ENCODE measurements at places on chromosomes 1 and 21.

- DNase-seq = peak; percentile 32
Observed at GRCh38 chr1:221743416-221744208, 1.7 kb upstream of the DUSP10 start.

DNA sequence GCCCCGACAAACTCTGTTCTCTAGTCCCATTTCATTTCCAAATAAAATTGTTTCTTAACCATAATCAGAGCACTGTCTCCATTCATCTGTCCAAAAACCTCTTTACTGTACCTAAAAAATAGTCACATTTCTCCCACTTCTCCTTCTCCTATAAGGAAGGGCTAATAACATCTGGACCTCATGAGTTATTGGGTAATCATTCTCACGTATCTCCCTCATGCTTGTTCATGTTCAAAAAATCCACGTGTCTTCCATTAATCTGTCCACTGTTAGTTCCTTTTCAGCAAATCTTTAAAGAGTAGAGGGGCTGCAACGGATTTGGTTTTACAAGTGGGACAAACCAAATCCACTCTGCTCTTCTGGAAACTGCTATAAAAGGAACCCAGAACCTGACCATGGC is 1418.8 kb downstream of the MRPL39 start:
- no peak for DNase-seq

- no peak for DNase-seq
Observed at GRCh38 chr21:36929622-36930021, 36.8 kb downstream of the HLCS start.

DNA sequence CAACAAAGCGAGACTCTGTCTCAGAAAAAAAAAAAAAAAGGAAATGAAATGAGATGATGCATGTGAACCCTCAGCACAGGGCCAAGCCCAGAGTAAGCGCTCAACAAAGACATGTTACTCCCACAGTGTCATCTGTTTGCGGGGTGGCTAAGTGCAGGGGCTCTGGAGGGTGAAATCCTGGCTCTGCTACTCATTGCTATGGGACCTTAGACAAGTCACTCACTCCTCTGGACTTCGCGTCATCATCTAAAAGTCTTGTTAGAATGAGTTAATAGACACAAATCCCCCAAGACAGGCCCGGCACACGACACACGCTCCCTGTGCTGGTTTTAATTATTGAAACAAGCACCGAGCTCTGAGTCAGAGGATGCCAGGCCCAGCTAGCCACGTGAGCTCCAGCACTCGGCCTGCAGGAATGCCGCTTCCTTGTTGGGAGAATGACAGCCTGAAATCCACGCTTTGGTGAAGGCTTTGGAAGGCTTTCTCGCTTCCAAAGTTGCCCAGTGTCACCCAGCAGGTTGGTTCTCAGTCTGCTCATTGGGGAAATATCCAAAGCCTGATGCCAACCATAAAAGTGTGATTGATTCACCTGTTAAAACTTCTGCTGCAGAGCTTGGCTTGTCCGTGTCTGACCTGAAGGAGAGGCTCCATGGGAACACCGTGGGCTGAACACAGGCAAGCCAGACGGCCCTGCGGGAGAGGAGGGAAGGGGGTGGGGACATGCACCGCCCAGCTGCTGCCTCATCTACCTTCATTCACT is 36.7 kb upstream of the TARDBP start:
- no peak for DNase-seq

GRCh38 chr1:227191607-227192006 is 126.7 kb downstream of the CDC42BPA start:
- no peak for DNase-seq

DNA sequence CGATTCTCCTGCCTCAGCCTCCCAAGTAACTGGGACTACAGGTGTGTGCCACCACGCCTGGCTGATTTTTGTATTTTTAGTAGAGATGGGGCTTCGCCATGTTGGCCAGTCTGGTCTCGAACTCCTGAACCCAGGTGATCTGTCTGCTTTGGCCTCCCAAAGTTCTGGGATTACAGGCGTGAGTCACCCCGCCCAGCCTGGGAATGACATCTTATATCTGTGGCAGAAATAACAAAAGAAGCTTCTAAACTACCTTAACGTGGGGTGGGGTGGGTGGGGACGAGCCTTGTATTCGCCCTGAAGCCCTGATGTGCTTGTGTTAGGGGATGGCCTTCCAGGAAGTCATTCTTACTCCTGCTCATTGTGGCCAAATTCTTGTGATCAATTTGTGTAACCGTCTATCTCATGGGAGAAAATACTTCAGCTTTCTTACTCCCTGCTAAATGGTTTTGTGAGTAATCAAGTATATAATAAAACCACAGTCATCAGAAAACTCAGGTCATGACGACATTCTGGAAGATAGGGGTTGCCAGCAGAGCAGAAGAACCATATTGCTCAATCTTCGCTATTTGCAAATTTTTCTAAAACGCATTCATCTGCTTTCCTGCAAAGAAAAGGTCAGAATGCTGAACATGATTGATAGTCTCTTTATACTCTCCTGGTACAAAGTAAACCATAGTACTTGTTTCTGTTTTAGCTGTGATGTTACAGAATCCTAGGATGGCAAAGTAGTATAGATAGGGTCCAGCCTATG is 63.2 kb downstream of the DIRAS3 start:
- DNase-seq = no peak

GRCh38 chr1:186950547-186950946 is 121.8 kb downstream of the PLA2G4A start:
- no peak for DNase-seq

DNA sequence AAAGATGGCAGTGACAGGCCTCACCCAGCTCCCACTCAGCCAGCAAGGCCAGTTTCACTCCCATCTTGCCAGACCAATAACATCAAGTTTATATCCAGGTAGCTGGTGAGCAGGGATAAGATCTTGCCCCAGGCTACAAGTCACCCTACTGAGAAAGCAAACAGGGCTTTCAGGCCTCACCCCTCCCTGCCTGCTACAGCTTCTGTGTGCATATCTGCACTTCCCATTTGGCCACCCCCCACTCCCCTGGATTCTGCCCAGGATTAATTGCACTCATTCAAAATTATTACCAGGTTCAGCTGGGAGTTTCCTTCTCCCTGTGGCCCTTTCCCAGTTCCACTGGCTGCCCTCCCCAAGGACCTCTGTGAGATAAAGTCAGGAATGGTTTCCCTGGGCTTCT is 352.1 kb downstream of the TBX15 start:
- no peak for DNase-seq

- DNase-seq = no peak
Observed at GRCh38 chr1:8939000-8939265, 6.7 kb upstream of the CA6 start.

- DNase-seq = peak; percentile 8
Observed at GRCh38 chr1:23020706-23021405, 1.6 kb downstream of the KDM1A start.

GRCh38 chr1:159943278-159943640 is 2.2 kb downstream of the IGSF9 start:
- no peak for DNase-seq

DNA sequence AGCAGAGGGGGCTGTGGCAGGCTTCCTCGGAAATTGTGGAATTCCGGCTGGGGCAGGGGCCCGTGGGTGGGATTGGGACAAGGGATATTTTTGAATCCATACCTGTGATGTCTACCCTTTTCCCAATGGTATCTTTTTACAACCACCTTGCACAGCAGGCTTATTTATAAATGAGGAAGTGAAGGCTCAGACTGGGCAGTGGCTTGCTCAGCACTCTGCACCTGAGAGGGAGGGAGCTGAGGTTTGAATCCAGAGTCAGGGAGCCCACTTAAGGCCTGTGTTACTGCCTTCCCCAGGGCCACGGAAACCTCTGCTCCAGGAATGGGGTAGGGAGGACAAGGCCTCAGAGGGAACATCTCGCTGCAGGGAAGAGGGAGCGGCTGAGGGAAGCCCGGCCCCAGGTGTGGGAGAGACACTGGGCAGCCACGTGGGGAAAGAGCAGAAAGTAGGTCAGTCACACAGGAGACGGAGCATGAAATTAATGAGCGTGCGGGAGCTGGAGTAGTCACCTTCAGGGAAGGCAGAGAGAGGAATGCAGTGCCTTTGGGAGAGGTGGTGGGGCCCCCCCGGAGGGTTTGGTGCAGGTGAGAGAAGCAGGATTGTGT is 35.4 kb upstream of the SCMH1 start:
- peak; percentile 25 for DNase-seq

GRCh38 chr1:170927955-170928840 is 7.1 kb upstream of the MROH9 start:
- DNase-seq = no peak

DNA sequence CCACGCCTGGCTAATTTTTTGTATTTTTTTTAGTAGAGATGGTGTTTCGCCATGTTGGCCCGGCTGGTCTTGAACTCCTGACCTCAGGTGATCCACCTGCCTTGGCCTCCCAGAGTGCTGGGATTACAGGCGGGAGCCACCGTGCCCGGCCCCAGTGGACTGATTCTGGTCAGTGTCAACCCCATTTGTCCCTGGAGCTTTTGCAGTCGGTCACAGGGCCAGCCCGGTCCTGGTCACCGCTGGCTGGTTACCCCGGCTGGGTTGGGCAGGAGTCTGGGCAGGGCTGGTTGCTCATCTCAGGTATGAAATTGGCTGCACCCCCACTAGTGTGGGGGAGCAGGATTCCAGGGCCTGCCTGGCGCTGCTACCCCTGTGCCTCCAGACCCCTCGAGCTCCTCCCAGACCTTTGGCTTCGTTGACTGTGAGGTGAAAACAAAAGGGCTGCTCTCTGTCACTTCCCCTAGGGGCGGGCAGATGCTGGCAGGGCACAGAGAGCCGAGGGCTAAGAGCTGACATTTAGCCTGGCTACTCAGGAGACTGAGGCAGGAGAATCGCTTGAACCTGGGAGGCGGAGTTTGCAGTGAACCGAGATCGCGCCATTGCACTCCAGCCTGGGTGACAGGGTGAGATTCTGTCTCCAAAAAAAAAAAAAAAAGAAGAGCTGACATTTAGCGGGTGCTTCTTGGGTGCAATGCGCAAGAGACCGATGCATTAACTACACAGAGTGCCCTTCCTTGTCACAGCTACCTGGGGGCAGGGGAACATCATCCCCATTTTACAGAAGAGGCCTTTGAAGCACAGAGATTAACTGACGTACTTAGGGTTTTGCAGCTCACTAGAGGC is 10.6 kb downstream of the TNFRSF1B start:
- no peak for DNase-seq

DNA sequence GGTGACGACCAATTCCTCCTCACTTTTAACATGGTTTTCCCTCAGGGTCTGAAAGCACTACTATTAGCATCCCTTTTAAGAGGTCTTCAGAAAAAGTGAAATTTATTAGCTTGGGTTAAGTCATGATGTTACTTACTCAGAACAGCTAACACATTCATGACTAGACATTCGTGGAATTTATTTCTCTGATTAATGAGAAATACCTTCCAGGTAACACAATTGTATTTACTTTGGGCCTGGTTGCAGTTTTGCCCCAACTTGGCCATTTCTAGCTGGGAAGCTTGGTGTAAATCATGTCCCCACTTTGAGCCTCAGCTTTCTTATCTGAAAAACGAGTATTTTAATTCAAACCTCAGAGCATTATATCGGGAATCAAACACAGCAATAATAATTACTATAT is 119.2 kb upstream of the SPATA6 start:
- DNase-seq = no peak

- no peak for DNase-seq
Observed at GRCh38 chr1:234616644-234617043, 6.7 kb upstream of the IRF2BP2 start.

DNA sequence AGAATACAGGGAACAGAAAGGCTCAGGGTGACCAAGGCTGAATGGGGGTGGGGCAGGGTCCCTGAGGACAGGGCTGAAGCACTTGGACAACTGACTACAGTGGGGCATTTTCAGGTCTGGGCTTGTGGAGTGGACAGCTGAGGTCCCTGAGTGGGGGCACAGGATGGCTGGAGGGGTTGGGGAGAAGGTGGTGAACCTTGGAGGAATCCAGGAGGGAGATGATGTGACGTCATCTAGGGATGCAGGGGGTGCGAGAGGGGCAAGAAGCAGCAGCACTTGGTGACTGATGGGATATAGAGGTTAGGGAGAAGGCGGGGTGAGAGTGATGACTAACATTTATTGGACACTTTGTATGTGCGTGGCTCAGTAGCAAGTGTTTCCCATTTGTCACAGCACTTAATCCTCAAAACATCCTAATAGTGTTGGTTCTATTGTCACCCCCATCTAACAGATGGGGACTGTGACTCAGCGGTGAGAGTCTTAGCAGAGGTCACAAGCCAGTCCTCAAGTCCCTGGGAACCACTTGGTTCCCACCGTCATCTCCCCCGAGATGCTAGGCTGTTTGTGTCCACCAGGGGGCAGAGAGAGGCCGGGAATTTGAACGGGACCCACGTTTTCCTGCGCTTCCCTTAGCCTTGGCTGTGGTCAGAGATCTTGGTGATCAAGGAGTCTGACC is 27.9 kb upstream of the BMP8B start:
- no peak for DNase-seq

DNA sequence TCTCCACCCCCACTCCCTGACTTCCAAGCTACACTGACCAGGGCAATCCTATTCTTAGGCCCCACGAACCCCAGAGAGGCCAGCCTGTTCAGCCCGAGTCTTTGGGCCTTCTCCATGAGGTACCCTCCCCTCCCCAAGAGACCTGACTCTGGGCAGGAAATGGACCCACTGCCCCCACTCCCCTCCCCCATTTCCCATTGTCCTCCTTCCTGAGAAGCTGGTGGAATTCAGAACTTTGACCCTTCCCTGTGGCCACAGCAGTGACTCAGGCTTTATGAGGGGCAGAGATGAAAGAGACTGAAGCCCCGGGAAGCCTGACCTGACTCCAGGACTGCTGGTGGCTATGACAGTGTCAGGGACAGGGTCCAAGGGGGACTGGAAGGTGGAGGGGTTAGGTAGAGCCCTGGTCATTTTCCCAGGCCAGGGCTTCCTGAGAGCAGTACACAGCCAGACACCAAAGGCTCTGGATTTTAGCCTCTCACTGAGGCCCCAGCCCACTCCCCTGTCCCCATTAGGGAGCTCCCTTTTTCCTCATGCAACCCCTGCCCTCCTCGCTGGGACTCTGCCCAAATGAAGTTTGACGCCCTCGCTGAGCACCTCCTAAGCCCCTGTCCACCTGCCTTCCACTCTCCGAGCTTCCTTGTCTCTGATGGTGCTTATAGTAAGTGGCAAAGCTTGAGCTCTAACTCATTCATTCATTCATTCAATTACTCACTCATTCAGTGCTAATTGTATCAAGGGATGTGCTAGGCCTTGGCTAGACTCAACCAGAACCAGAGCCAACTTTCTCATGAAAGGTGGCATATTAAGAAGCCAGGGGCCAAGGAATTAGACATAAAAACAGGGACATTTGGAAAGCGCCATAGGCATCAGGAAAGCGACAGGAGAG is 3.0 kb downstream of the CRYBG2 start:
- DNase-seq = no peak

DNA sequence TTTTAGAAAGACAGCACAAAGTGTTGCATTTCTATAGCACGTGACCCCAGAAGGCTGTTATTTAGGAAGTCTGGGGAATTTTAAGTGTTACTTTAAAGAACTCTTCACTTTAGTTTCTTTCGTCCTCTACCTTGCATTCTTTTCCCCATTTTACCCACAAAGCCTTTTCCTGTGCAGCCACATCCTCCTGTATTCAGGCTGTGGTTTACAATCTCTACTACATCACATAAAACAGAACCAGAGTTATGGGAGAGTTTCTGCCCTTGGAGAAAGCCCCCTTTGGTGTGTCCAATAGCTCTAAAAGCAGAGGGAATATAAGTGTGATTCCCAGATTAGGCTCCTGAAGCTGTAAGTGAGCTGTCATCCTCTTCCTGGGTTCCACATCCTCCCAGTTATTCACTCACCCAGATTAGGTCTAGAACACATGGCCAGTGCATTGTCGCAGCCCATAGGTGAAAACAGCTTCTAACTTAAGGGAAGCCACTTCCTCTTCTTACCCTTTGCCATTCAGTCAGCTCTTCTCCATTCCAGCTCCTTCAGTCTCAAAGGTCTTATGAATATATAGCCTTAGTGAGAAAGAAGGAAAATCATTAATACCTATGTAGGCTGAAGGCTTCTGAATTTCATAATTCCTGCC is 171.1 kb downstream of the PIGK start:
- no peak for DNase-seq

GRCh38 chr1:41883507-41883906 is 35.2 kb downstream of the HIVEP3 start:
- DNase-seq = no peak
